Activated CD4-positive, alpha-beta T cell treated with anti-CD3 and anti-CD28 coated beads for 48 hours (primary cell): ENCODE measurements at places on chromosomes 1 and 21.
A peak's percentile ranks its signal among the peaks of the same experiment; 100 is the strongest.

DNA sequence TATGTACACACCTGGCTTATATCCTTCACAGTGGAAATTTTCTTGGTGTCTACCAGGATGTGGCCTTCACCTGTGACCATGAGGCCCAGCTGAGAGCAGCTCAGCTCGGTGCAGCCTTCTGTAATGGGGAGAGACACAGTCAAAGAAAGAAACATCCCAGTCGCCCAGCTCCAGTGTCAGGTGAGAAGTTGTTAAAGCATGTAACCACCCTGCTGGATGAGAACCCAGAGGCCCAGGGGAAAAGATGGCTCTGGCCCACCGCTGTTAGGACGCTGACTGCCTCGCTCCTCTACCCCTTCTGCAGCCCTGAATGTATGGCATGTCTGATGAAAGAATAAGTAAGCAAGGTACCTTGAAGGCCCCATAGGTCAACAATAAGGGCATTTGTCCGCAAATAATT lies 52.7 kb downstream of the SCCPDH start:
- no peak for DNase-seq

DNA sequence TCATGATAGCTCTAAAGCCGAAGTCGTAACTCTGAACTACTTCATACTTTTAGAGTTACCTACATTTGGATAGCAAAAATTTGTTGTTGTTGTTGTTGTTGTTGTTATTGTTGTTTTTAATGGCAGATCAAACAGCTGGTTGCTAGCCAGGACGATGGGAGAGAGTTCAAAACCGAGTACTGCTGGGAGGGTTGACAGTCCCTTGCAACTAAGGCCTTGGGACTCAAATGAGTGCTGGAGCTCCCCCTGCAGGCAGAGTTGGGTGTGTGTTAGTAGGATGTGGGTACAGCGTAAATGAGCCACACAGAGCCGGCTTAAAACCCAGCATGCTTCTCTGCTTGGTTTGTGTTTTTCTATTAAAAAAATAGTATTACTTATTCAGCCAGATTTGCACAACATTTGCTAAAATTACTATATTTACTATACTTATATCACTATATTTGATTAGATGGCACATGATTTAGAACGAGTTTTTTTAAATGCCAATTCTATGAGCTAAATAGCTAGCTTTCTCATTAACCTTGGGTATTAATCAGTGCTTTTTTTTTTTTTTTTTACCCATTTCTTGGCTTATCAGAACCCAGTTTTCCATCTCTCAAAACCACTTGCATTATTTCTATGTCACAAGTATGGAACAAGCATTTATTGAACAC lies 129.2 kb upstream of the SYT6 start:
- DNase-seq, result peak; percentile 88

DNA sequence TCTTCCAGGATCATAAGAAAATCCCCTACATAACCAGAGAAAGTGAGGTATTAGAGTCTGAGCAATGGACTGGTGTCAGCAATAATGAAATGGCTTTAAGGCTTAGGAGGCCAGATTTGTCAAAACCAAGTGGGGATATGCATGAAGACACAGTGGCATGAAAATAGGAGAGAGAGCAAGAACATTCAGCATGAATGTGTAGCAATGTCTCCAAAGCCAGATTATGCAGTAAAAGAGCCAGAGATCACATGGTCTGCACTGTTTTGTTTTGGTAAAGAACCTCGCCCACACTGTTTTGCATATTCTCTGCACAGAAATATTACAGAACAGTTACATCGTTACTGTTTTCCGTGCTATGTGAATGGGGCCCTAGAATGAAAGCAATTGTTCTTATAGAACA lies 589.4 kb downstream of the PLPP3 start:
- DNase-seq, result no peak

- no peak for DNase-seq
Observed at GRCh38 chr1:230371923-230372703, 54.0 kb downstream of the PGBD5 start.
